ENCODE measurements at places on chromosomes 16 and 17. TPM values are rescaled to one million over a fixed set of nuclear protein-coding genes. Genes with fewer than 3 reads are reported as not detected.

Gene WBP2
- total RNA-seq: 68.6 TPM

Gene AIPL1
- not detected for total RNA-seq

Gene KRTAP9-9
- not detected for total RNA-seq

Gene PGAP6
- 85.8 TPM for total RNA-seq

Gene ADAD2
- 0.18 TPM for total RNA-seq

Gene ATF7IP2
- total RNA-seq: 30.1 TPM

Gene TNRC6C
- 33.3 TPM for total RNA-seq

Gene PTGES3L
- total RNA-seq: 0.37 TPM

DNA sequence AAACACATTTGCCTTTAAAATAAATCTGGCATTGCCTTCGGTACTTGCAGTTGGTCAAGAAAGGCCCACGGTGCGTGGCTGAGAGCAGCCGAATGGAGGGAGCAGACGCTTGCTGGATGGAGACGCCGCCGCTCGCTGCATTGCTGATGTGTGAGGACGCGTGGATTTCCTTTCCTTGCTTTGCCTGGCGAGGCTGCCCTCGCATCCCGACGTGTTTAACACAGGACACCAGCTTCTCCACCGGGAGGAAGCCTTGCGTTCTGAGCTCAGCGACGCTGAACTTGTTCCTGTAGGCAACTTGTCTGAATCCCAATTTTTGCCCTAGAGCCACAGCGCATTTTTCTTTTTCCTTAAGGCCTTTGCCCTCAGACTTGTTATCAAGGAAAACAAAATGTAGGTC, 45.8 kb downstream of the COX4I1 start:
- peaks cover 16% of the 10 kb centered on the region for H3K4me1 ChIP-seq
- H3K4me3 ChIP-seq: no peak overlapping the region
- no peak overlapping the region for H3K27ac ChIP-seq
- H3K27me3 ChIP-seq: peaks cover 15% of the 10 kb centered on the region
- no peak for DNase-seq
- no peaks in the 10 kb centered on the region for H3K36me3 ChIP-seq

DNA sequence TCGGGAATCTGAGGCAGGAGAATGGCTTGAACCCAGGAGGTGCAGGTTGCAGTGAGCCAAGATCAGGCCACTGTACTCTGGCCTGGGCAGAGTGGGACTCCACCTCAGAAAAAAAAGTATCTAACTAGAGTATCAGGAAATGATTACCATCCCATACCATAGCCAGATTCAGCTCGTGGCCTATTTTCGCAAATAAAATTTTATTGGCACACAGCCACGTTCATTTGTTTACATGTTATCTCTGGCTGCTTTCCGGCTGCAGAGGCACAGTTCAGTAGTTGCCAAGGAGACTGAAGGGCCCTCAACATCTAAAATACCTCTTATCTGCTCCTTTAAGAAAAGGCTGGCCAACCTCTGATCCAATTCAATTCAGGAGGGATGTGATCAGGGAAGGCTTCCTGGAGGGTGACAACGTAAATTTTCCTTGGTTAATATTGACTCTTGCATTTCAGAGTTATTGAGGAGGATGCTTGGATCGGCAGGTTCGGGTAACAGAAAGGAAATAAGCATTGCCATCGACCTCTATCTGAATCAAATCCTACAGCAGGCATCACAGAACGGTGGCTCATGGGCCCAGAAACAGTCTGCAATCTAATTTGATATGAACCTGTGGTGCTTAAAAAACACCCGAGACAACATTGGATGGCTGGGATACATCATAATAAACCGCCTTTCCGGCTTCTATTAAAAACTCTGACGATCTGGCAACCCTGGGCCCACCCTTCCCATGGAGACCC, 73.8 kb downstream of the XYLT1 start:
- peaks cover 34% of the 10 kb centered on the region for H3K4me1 ChIP-seq
- H3K36me3 ChIP-seq: peaks cover 62% of the 10 kb centered on the region
- H3K4me3 ChIP-seq: no peak overlapping the region
- DNase-seq: no peak
- H3K27ac ChIP-seq: peak overlapping the region; percentile 20

- no peaks in the 10 kb centered on the region for H3K4me1 ChIP-seq
- no peak overlapping the region for H3K4me3 ChIP-seq
- H3K27me3 ChIP-seq: peaks cover 7% of the 10 kb centered on the region
- DNase-seq: no peak
- no peaks in the 10 kb centered on the region for H3K36me3 ChIP-seq
Measured at GRCh38 chr16:81167851-81168250, 70.6 kb upstream of the BCO1 start.

GRCh38 chr16:69906838-69907401, 44.2 kb upstream of the CLEC18A start:
- H3K36me3 ChIP-seq: peaks cover 9% of the 10 kb centered on the region
- no peak overlapping the region for H3K27ac ChIP-seq
- no peak for DNase-seq
- H3K27me3 ChIP-seq: no peaks in the 10 kb centered on the region
- H3K4me3 ChIP-seq: no peak overlapping the region
- no peaks in the 10 kb centered on the region for H3K4me1 ChIP-seq

DNA sequence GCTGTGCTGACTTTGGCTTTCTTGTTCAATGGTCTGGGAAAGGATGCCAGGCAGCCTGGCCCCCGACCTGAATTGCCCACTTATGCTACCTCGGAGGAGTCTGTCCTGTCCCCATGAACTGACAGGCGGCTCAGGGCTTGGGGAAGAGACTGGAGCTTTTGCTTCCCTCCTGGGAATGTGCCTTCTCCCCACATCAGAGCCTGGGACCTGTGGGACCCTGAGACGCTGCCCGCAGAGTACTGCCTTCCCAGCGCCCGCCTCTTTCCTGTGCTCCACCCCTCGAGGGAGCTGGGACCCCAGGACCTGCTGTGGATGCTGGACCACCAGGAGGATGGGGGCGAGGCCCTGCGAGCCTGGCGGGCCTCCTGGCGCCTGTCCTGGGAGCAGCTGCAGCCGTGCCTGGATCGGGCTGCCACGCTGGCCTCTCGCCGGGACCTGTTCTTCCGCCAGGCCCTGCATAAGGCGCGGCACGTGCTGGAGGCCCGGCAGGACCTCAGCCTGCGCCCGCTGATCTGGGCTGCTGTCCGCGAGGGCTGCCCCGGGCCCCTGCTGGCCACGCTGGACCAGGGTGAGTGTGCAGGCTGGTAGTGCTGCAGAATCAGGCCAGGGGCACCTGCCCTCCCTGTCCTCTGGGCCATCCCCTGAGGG, 18.5 kb downstream of the FCSK start:
- H3K4me3 ChIP-seq: no peak overlapping the region
- H3K27me3 ChIP-seq: no peaks in the 10 kb centered on the region
- H3K4me1 ChIP-seq: peaks cover 17% of the 10 kb centered on the region
- no peak overlapping the region for H3K27ac ChIP-seq
- peaks cover 5% of the 10 kb centered on the region for H3K36me3 ChIP-seq

GRCh38 chr17:76734080-76734840, 2.9 kb downstream of the SRSF2 start:
- H3K27ac ChIP-seq: peak overlapping the region; percentile 87
- peaks cover 62% of the 10 kb centered on the region for H3K36me3 ChIP-seq
- no peaks in the 10 kb centered on the region for H3K27me3 ChIP-seq
- peaks cover 55% of the 10 kb centered on the region for H3K4me1 ChIP-seq
- DNase-seq: no peak
- H3K4me3 ChIP-seq: peak overlapping the region; percentile 99

GRCh38 chr16:68085259-68086071, at the start of gene NFATC3:
NFATC3 (plus strand) TSS chr16:68085370; CDS start chr16:68085682, 312 bp downstream.
- peak; percentile 99 for DNase-seq
- peak within 1 kb of the TSS; percentile 88 for H3K4me3 ChIP-seq
- H3K36me3 ChIP-seq: peaks cover 40% of the 10 kb centered on the region
- no peaks in the 10 kb centered on the region for H3K27me3 ChIP-seq

DNA sequence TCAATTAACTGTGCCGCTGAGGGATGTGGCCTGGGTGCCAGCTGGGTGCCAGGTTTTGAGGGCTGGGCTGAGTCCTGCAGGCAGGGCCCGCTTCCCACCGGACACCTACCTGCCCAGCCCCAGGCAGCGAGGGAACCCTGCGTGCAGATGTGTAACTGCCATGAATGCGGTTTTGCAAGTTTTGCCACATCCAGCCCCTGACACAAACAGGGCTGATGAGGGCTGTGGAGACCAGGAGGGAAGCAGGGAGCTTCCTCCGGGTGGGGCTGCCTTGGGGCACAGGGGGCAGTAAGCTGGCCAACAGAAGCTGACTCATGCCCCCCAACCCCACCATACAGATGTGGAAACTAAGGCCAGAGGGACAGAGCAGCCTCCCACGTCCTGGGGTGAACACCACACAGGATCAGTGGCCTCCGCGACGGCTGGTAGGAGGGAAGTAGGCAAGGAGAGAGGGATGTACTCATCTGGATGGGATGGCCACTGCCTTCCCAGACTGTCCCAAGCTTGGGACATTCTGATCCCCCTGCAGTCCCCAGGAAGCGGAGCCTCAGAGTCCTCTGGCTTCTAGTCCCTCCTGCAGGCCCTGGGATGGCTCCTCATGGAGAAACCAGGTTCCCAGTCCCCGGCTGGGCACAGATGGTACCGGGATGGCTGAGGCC, 1.6 kb downstream of the UBALD1 start:
- H3K27me3 ChIP-seq: no peaks in the 10 kb centered on the region
- no peak for DNase-seq
- H3K36me3 ChIP-seq: no peaks in the 10 kb centered on the region
- peak overlapping the region; percentile 73 for H3K4me3 ChIP-seq
- H3K4me1 ChIP-seq: peaks cover 34% of the 10 kb centered on the region
- H3K27ac ChIP-seq: no peak overlapping the region

GRCh38 chr17:66817750-66818149, 17.2 kb upstream of the CACNG5 start:
- no peak for DNase-seq
- H3K36me3 ChIP-seq: no peaks in the 10 kb centered on the region
- peaks cover 8% of the 10 kb centered on the region for H3K27me3 ChIP-seq
- no peaks in the 10 kb centered on the region for H3K4me1 ChIP-seq

DNA sequence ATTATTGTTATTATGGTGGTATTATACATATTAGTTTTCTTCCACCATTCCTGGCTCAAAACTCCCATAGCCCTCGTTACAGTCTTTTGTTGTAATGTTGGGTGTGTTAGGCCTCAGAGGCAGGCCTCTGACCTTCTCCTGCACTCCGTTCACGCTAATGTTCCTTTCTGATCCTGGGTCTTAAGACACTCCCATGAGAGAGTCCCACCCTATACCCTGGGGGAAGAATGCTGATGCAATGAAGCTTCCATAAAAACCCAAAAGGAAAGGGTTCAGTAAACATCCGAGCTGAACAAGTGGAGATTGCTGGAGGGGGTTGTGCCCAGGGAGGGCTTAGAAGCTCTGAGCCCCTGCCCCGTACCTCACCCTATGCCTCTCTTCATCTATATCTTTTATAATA, 141.3 kb upstream of the NETO2 start:
- H3K36me3 ChIP-seq: peaks cover 10% of the 10 kb centered on the region
- no peak overlapping the region for H3K27ac ChIP-seq
- H3K27me3 ChIP-seq: no peaks in the 10 kb centered on the region
- H3K4me3 ChIP-seq: no peak overlapping the region
- no peak for DNase-seq

DNA sequence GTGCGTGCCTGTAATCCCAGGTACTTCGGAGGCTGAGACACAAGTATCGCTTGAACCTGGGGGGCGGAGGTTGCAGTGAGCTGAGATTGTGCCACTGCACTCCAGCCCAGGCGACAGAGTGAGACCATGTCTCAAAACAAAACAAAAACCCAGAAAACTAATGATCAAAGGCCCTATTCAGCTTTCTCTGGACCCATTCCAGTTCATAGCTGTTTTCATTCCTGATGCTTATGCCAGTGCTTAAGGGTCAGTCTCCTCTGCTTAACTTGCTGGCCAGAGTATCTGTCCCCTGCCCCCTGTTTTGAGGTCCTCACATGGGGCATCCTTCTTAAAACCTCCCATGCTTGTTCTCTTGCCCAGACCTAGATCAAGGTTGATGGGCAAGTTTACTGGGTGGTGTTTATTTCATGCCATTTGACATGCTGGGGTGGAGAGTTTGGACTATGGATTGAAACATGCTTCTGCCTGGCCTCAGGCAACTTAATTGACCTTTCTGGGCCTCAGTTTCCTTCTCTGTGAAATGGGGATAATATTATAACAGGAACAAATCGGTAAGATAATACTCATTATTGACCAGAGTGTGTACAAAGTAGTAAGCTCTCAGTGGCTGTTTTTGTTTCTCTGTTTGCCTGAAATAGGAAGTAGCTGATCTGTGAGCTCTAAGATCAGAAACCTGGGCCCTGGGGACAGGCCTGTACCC, 369.8 kb downstream of the CPPED1 start:
- no peak overlapping the region for H3K27ac ChIP-seq
- no peaks in the 10 kb centered on the region for H3K36me3 ChIP-seq
- H3K4me3 ChIP-seq: no peak overlapping the region
- DNase-seq: no peak
- no peaks in the 10 kb centered on the region for H3K27me3 ChIP-seq

GRCh38 chr16:88685156-88686061, 898 bp downstream of the SNAI3 start:
- DNase-seq: peak; percentile 72
- peak overlapping the region; percentile 68 for H3K27ac ChIP-seq
- peaks cover 19% of the 10 kb centered on the region for H3K36me3 ChIP-seq
- H3K27me3 ChIP-seq: no peaks in the 10 kb centered on the region

DNA sequence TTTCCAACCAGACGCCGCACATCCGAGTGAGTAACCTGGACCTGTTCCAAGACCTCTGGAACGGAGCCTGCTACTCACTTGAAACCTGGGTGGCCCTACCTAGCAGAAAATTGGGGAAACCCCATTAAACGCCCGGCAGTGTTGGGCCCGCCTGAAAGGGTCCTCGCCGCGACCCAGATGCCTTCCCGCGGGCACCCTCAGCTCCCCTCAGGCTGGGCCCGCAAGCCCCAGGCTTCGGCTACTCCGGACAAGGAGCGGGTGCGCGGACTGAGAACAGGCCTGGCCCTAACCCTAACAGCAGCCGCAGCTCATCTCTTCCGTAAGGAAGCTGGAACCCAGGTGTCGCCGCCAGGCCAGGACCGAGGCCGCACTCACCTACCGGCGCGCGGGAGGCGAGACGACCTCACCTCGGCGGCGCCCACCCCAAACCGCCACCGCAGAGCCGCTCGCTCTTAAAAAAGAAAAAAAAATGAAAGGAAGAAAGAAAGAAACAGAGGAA, 344 bp downstream of the PSME3IP1 start:
- peaks cover 9% of the 10 kb centered on the region for H3K36me3 ChIP-seq
- H3K4me3 ChIP-seq: peak overlapping the region; percentile 94
- H3K27me3 ChIP-seq: no peaks in the 10 kb centered on the region
- DNase-seq: no peak
- peak overlapping the region; percentile 97 for H3K27ac ChIP-seq

- H3K36me3 ChIP-seq: no peaks in the 10 kb centered on the region
- H3K27me3 ChIP-seq: no peaks in the 10 kb centered on the region
- H3K27ac ChIP-seq: peak overlapping the region; percentile 87
- DNase-seq: peak; percentile 68
- H3K4me1 ChIP-seq: peaks cover 22% of the 10 kb centered on the region
- H3K4me3 ChIP-seq: peak overlapping the region; percentile 75
Measured at GRCh38 chr16:17529982-17530760, 59.4 kb upstream of the XYLT1 start.

- peaks cover 5% of the 10 kb centered on the region for H3K4me1 ChIP-seq
- H3K4me3 ChIP-seq: no peak overlapping the region
- no peak for DNase-seq
- H3K36me3 ChIP-seq: peaks cover 33% of the 10 kb centered on the region
- H3K27ac ChIP-seq: no peak overlapping the region
Measured at GRCh38 chr17:28390141-28390540, 15.9 kb downstream of the SLC46A1 start.

All from activated CD8-positive, alpha-beta T cell treated with anti-CD3 and anti-CD28 coated beads, Interleukin-2, amount 10 ng/mL, durations not matched to agents 7 days and 5 days (primary cell).